ENCODE measurements at places on chromosomes 4 and X.

DNA sequence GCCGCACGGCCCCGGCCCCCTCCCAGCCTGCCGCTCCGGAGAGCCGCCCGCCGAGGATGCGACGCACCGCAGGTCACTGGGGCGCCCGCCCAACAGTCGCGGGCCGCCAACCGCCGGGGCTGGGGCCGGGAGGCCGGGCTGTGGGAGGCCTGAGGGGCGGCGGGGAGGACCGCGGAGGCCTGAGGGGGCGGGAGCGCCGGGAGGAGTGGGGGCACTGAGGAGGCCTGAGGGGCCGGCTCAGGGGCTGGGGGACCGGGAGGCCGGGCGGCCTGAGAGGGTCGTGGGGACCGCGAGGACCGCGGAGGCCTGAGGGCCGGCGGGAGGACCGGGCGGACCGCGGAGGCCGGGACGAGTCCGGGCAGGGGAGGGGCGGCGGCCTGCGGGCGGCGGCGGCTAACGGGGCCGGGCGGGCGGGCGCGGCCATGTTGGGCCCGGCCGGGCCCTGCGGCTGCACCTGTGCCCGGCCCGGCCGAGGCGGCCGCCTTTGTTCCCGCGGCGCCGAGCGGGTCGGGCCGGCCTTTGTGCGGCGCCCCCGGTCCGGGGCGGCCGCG, 353 bp downstream of the NSD2 start:
- no peak for DNase-seq

- no peak for DNase-seq
These were observed 184.1 kb downstream of the CEP135 start for GRCh38 chr4:56132835-56133234.

DNA sequence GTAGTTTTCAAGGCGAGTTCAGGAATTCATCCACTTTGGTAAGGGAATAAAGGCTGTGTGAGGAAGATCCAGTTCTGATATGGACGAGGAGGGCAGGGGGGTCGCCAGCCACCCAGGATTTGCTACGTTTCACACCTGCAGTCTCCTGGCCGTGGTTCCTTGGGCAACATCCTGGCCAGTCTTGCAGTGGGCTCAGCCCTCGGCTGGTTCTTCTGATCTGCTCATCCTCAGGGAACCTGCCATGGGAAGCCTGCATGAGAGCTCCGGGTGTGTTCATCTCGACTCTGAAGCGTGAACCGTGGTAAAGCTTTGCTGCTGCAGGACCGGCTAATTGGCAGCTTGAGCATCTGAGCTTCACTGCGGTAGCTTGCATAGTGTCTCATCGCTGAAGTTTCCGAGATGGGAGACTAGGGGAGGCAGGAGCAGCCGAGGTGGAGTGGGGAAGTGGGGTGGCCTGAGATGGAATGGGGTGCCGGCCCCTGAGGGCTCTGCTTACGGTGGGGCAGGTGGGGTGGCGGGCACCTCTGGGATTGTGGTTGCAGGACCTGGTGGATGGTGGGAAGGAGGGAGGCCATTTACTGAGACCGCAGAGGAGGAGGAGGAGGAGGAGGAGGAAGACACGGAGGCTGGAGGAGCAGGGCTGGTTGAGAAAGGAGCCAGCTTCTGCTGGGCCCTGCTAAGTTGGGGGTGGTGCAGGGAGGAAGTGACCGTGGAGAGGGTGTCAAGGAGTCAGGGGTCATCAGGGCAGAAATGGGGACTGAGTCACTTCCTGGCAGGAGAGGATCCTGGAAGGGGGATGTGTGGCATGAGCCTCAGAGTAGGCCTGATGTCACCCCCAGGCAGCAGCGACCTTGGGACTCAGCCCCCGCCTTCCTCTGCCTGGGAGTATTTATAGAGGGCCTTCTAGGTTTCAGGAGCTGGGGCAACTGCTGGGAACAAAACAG, 213.1 kb upstream of the PSAPL1 start:
- DNase-seq: peak; percentile 27

- DNase-seq: no peak
These were observed 26.9 kb upstream of the AMOT start for GRCh38 chrX:112867570-112867969.

DNA sequence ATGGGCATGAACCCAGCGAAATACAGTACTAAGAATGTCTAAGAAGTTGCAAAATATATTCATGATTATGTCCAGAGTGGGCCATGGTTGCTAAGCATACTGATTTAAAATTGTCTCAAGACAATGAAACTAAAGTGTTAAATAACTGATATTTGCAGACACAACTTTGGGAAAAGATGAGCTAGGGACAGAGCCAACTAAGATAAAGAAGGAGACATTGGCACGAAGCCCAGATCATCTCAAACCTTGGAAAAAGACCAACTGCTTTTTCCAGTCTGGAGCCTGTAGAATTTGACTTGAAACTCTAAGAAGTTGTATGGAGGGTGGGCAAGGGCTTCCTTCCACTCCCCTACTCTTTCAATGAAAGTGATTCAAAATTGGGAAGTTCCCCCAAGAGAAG, 108.5 kb upstream of the GLRA2 start:
- DNase-seq: no peak

- DNase-seq: no peak
These were observed 7.8 kb upstream of the RRAGB start for GRCh38 chrX:55709735-55710134.

GRCh38 chr4:185580699-185581098, 45.4 kb upstream of the PDLIM3 start:
- no peak for DNase-seq

- no peak for DNase-seq
These were observed 674.6 kb upstream of the SLIT2 start for GRCh38 chr4:19577097-19577496.

- no peak for DNase-seq
These were observed 133.8 kb upstream of the UBQLN2 start for GRCh38 chrX:56429581-56429980.

GRCh38 chrX:24375600-24376131, 15.2 kb downstream of the SUPT20HL1 start:
- DNase-seq: no peak

- DNase-seq: no peak
These were observed 89.1 kb downstream of the LARP7 start for GRCh38 chr4:112726041-112726440.

DNA sequence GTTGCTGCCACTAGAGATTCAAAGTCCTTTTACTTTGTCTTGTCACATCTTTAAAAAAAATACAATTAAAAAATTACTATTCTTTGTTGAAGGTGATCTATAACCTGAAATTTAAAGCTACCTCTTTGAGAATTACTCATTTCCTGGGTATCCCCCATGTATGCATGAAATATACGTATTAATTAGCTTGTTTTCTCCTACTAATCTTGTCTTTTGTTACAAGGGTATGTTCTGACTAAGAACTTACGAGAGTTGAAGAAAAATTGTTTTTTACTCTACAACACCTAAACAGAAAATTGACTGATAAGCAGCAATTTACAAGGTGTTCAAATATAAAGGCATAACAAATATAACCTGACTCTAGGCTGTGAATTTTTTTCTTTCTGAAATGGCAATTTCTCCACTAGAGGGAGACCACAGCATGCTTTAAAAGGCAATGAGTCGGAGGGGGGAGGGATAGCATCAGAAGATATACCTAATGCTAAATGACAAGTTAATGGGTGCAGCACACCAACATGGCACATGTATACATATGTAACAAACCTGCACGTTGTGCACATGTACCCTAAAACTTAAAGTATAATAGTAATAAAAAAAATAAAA, 249.6 kb downstream of the OPHN1 start:
- no peak for DNase-seq

DNA sequence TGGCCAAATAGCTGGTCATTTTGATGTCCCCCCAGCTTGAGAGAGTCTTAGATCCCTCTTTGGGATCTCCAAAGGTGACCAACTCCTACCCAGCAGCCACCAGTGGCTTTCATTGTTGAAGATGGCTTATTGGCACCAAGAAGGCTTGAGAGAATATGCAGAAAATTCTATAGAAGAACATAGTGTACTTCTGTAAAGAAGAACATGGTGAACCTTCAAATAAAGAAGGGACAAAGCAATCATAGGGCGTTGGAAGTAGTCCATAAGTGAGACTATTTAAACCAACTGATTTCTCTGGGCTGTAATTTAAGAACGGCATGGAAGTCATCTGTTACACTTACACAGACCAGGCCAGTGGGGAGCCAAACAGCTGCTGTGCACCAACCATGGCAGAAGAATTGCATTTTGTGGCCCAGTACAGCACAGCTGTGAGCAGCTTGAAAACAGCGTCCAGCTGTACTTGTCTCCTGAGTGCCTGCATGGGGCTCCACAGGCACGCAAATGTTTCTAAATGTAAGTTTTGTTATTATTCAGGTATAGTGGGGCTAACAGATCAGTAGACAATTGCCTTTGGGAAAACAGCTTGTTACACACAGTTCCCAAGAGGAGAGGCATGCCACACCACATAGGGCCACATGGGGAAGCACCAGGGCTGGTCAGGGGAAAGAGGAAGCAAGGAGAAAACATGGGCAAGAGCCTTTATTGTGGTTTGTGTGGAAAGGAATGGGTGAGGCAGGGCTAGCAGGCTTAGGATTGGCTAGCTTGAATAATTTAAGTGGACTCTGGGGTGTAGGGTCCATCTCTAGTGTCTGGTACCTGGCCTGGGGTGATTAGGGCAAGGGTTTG, 125.0 kb downstream of the ARHGAP6 start:
- no peak for DNase-seq

DNA sequence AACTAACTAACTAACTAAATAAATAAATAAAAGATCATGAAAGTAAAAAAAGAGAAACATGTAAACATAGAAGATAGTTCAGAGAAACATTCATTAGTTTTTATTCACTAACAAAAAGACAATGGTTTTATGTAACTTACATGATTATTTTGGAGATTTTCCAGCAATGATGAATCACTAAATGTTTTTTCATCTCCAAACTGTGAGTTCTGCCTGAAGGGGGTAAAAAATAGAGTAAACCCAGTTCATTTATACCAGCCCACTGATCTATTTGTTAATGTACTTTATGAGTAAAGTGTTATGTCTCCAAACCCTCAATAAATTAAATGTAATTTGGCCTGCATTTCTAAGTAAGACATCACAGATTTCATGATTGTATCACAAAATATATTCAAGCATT, 101.1 kb downstream of the ATP8A1 start:
- no peak for DNase-seq

DNA sequence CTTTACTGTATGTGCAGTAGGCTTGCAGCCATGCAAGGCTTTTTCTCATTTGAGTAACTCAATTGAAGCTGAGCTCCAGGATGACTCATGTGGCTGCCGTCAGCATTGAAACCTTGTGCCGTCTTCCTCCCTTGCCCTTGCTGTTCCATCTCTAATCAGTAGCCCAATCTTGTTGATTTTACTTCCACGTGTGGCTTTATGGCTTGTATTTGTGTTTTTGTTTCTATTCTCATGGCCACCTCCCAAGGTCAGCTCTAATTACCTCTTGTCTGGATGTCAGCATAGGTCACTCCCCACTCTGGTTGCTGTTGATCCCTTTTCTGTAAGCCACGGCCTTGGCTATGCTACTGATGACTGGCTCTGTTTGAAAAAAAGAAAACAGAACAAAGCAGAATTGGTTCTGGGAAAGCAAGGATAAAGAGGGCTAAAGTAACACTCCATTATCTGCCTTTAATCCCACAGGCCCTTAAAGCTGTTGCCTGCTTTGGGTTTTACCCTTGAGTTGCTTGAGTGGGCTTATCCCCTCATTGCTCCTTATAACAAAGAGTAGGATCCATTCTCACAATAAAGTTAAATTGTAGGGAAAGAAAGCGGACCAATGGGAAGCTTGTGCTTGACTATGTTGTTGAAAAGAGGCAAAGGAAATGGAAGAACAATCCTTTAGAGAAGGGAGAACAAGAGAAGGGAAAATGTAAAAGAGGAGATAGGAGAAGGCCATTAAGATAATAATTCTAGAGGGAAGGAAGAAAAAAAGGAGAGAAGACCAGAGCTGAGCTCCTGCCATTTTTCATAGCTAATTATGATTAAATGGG, 173.9 kb upstream of the PGRMC2 start:
- DNase-seq: peak; percentile 59

DNA sequence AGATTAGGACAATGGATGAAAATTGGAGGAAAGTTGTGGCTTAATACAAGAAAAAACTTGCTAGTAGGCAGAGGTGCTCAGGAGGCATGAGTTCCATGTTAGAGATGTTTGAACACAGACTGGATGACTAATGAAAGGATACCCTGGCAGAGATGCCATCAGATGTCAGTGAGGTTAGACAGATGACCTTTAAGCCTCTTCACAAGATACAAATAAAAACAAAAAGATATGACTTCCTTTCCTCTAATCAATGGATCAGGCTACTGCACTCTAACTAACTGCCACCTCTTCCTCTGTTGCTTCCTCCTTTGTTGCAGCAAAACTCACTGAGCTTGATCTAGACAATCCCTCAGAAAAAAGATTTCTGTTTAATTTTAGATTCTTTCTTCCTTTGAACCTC, 14.7 kb downstream of the STAP1 start:
- DNase-seq: no peak

DNA sequence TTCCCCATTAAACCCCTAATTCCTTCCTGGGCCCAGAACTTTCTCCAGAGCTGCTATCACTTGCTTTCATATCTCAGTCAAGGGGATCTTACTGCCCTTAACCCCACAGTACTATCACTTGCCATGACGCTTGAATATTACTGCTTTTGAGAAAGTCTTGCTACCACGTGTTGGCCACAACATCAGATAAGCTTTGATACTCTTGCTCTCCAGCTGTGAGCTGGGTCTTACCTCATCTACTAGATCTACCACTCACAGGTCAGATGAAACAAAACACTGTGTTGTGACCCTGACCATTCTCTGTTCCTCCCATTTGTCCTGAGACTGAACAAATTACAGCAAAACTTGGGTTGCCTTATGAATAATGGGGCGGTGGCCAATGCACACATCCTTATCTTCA, 12.1 kb upstream of the TAPT1 start:
- no peak for DNase-seq

- peak; percentile 65 for DNase-seq
These were observed 173.0 kb upstream of the PCDH18 start for GRCh38 chr4:137705171-137705783.

DNA sequence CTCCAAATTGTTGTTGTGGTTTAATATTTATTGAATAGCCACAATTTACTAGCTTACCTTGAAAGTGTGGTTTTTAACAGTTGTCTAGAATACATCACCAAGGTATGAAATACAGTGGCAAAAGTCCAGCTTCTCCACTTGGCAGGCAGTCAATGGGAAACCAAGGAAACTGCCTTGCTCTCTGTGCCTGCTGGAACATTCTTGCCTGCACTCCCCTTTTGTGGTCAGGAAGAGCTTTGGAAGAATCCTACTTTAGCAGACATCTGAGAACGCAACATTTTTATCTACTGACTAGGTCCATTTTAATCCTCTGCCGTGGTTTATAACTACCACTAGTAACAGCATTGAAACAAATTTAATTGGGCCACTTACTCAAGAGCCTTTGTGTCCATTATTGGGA, 64.5 kb downstream of the TENM3 start:
- DNase-seq: peak; percentile 97
